T-cell (primary cell): ENCODE measurements at places on chromosomes 1 and 21.

DNA sequence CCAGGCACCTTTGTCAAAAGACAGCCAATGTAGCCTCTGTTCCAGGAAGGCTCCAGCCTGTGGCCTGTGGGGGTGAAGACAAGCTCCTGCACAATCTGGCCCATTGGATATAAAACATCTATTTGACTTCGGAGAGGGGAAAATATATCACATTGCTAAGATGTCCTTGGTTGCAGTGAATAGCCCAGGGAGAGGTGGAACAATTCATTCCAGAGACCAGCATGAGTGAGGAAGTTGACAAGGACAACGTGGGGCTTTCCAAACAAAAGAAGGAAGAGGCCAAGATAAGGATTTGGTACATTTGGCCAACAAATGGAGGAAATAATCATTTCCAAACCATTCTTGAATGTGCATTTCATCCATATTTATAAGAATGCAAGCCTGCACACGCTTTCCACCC is 187.0 kb downstream of the ETS2 start:
- DNase-seq = no peak

DNA sequence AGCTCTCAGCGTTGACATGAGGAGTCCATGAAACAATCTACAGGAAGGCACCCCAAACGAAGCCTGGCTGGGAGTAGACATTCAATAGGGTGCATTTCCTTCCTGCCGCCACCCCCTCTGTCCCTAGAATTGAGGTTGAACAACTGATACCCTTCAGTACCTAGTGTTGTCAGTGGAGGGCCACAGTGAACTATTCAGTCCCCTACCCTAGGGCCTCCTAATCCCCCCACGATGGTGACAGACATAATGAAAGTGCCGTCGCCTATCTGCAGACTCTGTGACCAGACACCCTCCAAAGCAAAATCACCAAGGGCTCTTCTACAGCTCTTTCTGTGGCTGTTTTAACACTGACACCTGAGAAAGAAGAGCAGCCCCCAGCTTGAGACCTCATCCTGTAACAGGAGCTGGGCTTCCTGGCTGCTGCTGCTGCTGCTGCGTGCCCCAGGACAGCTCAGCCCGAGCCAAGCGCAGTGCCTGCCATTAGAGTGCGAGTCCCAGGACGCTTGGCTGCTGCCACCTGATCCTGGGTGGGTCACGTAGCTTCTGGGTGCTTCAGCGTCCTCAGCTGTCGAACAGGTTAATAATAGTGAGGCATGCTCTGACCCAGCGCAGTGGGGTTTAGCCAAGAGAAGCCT is 183.0 kb downstream of the ZBTB18 start:
- no peak for DNase-seq

DNA sequence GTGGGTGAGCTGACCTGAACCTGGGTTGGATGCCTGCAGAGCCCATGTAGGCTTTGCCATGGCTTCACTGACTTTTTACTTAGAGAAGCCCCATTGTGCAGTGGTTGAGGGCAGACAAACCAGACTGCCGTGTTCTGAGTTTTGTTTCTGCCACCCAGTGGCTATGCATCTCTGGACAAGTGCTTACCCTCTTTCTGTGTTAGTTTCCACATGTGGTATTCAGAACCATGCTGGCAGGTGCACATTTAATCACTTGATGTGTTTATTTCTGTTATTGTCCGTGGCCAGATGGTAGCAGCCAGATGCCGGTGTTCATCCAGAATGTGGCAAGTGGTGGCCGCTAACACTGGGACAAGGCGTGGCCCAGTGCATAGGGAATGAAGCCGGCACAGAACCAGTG is 10.3 kb upstream of the PTPN7 start:
- DNase-seq = no peak

DNA sequence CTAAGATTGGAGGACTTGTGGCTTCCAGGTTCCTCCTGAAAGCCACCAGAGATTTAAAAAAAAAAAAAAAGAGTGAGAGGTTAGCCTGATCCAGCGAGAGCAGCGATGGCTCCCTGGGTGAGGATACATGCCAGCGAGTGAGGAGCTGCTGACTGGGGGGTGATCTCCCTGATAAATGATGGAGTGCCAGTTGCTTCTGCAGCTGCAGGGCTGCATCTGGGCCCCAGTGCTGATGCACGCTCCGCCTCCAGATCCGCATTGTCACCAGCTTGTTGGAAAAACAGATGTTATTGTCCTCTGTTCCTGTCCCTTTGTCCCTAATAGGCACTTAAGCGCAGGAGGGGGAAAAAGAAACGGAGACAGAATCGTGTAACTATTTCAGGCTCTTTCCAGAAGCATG is 28.6 kb downstream of the UBIAD1 start:
- DNase-seq = no peak

GRCh38 chr21:27683292-27683691 is 716.4 kb upstream of the ADAMTS5 start:
- DNase-seq = no peak

GRCh38 chr1:15636436-15636835 is 19.2 kb downstream of the DDI2 start:
- DNase-seq = no peak

DNA sequence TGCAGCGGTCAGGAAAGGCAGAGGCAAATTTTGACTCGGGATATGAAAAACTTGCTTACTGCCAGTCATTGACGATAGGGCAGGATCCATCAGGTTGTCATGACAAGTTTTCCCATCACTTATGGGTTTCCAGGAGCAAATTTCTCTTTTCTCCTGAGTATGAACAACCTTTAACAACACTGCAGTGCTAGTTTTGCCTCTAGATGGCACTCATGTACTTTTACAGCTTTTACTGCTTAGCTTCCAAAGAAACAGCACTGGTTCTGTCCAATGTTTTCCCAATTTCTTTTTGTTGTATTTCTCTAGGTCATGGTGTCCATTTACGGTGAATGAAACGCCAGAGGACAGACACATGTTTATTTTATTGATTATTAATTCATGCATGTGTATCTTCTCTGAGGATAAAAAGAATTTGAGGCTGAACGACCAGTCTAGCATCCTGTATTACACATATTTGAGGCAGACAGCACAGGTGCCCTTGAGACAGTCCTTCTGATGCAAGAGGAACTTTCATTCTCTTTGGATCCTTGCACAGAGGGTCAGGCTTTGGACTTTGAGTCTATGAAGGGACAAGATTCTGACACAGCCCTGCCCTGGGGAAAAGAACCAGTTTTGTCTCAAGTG is 112.3 kb upstream of the TRABD2B start:
- no peak for DNase-seq

GRCh38 chr1:83805921-83806320 is 193.0 kb downstream of the TTLL7 start:
- no peak for DNase-seq

DNA sequence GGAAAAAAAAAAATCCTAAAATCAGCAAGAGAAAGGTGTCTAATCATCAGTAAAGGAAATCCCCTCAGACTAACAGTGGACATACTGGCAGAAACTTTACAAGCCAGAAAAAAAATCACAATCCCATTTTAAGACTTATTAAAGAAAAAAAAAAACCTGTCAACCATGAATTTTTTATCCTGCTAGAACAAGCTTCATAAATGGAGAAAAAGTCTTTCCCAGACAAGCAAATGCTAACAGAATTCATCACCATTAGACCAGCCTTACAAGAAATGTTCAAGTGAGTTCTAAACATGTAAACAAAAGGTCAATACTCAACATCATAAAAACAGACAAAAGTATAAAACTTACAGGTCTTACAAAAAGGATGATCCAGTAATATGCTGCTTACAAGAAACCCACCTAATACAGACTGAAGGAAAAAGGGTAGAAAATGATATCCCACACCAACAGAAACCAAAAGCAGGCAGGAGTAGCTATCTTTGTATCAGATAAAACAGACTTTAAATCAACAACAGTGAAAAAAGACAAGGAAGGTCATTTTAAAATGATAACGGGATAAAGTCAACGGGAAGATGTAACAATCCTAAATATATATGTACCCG is 129.6 kb downstream of the EVI5 start:
- DNase-seq = no peak

DNA sequence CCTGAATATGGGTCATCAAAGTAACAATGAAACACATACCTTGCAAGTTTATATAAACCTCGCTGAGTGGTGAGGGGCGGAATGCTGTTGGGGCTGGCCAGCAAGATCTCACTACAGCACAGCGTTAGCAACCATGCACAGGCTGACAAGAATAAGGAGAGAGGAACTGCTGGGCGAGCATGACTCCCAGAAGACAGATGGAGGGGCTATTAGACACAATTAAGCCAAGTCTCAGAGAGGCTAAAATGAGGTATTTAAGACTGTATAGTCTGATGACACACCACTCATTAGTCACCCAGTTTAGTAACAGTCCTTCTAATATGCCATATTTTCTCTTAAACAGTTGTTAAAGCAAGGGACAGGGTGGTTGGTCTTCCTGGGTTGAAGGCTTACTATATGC is 340.2 kb upstream of the NR5A2 start:
- no peak for DNase-seq
